Left renal cortex interstitium (tissue), 4 donors: ENCODE measurements at places on chromosomes 7 and 10.
A peak's percentile ranks its signal among the peaks of the same experiment; 100 is the strongest.

GRCh38 chr10:12539350-12540164 lies 190.2 kb downstream of the CAMK1D start:
- DNase-seq, result no peak

DNA sequence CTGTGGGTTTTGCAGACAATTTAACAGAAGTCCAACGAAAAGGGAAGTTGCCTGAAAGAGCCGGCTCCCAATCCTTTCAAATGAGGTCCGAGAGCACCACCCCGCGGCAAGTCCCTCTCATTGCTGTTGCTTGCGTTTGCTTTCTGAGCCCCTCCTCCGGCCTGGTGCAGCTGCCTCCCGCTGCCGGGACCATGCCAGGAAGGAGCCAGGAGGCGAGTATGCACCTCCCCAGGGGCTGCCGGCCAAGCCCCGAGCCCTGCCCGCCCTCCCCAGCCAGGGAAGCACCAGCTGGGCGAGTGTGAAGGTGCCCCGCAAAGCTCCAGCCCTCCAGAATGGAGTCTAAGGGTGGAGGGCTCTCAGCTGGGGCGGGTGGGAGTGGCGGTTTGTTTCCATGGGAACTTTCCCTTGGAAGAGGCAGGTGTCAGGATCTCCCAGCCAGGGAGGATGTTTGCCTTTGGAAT lies 25.8 kb upstream of the PPP2R2D start:
- DNase-seq, result peak; percentile 72

DNA sequence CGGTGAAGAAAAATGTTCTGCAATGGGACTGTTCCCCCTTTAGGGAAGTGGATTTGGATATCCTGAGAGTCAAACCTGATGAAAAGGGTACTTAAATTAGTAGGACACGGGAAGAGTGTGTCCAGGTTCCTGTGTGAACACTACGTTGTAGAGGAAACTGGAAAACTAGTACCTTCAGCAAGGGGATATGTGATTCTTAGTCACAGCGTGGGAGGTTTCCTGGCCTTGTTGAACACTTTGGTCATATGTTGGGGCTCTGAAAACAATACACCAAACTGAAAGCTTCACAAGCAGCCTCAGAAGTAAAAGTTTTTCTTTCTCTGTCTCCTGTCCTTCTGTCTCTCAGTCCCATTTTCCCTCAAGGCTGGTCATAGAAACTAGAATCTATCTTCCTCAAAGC lies 306.9 kb upstream of the GLI3 start:
- no peak for DNase-seq

DNA sequence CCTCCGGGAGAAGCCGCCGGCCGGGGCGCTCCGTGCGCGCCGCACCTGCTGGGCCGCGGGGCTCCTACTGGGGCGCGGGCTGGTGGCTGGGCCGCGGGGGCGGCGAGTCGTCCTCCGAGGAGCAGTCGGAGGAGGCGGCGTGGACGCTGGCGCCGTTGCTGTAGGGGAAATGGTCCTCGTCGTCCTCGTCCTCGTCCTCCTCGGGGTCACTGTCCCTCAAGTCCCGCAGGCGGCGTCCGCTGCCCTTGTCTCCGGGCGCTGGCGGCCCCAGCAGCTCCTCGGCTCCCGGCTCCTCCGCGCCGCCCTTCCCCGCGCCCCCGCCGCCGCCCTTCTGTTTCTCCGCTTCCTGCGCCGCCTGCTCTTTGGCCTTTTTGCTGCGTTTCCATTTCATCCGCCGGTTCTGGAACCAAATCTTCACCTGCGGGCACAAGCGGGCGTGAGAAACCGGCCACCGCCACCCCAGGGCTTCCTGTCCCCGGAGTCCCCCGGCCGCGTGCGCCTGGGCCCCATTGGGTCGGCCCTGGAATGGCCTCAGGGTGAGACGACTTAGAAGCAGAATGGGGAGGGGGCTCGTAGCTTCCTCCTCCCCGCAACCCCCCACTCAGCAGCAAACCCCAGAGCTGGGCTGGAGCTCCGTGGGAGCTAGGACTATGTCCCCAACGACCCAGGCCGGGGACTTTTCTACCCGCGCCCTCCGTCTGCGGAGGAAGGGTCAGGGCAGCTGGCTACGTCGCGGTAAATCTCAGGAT lies 4.8 kb downstream of the MNX1 start:
- DNase-seq, result no peak
